Sciatic nerve (tissue), 2 donors: ENCODE measurements at places on chromosomes 7 and 10.

- no peak for DNase-seq
Measured at GRCh38 chr7:103446049-103446520, at the start of gene SLC26A5. Gene SLC26A5, minus strand, starts transcription at chr7:103446207. Its CDS starts 24,693 bp downstream, at chr7:103421514.

DNA sequence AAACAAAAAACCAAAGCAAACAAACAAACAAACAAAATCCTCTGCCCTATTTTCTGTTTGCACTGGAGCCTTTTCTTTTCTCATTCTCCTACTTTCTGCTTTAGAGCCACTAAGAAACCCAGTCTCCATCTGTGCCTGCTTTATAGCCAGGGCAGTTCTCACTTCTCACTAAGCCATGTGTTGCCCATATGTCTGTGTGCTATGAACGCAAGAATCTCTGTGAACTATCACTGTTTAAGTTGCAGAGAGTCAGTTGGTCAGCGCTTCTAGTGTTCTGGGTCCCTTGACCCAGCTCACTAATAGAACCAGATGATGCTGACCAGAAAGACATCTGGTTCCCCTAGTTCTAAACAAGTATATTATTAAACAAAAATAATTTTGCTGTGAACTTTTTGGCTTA is 81.4 kb downstream of the FAM185A start:
- no peak for DNase-seq

DNA sequence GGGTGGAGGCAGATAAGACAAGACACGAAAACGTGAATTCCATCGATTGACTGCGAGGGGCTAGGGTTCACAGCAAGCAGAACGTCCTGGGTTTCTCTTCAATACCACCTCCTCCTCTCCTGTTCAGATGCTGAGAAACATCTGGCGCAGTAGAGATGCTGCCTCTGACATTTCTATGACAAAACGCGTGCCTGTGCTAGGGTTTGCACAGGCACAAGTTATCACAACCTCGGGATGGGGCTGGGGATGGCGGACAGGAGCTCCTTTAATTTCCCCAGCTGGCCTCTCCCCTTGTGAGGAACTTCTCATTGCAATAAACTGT is 99.8 kb upstream of the SVIL start:
- DNase-seq: no peak

DNA sequence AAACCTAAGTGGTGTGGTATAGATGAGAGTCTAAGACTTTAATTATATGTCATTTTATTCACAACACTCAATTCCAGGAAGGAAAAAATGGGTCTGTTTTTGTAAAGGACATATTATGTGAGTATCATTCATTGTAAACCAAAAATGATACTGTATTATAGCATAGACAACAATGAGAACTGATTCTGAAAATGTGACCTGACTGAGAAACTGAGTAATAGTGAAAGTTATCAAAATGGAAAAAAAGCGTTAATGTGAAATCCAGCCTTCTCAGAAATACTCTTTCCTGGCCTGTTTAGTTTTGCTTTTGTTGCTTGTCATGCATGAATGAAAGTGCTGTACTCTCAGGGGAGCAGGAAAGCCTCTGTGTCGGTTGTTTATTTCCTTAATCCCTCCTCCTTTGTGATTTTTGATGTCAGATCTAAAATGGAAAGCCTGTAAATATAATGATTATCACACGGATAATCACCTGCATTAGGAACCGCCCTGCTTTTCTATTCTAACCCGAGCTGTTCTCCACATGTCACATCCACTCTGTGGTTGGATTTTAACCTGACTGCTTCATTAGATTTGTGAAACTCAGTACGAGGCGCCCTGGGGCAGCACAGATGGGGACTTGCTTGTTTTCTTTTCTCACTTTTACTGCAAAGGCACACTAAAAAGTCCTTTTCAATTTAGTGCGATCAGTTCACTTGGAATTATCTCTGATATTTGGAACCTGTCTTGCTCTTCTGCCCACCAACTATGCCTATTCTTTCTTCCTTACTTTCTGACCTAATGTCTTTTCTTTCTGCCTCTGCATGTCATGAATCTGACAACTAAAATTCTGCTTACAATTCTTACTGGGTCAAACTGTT is 240.9 kb upstream of the KAT6B start:
- DNase-seq: no peak

DNA sequence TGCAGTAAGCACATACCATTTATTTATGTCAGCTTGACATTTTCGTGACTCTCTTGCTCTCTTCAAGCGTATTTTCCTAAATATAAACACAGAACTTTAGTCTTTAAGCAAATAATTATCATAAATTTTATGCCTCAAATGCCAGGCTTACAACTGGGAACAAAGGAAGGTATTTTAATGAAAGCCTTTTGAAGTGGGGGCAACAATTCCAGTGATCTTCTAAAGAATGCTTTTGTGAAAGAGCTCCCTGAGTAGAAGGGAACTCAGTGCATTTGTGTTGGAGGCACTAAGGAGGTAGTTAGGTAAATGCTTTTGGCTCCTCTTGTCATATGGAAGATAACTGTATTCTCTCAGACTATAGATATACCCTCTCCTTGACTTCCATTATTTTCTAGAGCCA is 104.9 kb downstream of the VPS50 start:
- DNase-seq: no peak

DNA sequence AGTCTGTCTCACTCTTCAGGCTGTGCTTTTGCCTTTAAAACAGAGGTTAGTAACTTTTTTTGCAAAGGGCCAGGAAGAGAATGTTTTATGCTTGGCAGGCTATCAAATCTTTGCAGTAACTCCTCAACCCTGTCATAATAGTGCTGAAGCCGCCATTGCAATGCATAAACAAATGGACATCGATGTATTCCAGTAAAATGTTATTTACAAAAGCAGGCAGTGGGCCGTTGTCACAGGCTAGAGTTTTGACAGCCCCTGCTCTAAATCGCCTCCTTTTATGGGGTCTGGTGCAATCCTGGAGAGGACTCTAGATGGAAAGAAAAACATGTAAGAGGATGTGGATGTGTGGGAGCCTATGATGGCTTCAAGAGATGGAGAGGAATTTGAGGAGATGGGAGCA is 568.3 kb downstream of the TYW1 start:
- DNase-seq: no peak

- DNase-seq: no peak
Measured at GRCh38 chr7:94330269-94331020, 64.2 kb upstream of the COL1A2 start.

- DNase-seq: no peak
Measured at GRCh38 chr7:34245246-34245645, 339.9 kb downstream of the BMPER start.

GRCh38 chr10:34150103-34150502 is 665.0 kb downstream of the PARD3 start:
- DNase-seq: no peak

DNA sequence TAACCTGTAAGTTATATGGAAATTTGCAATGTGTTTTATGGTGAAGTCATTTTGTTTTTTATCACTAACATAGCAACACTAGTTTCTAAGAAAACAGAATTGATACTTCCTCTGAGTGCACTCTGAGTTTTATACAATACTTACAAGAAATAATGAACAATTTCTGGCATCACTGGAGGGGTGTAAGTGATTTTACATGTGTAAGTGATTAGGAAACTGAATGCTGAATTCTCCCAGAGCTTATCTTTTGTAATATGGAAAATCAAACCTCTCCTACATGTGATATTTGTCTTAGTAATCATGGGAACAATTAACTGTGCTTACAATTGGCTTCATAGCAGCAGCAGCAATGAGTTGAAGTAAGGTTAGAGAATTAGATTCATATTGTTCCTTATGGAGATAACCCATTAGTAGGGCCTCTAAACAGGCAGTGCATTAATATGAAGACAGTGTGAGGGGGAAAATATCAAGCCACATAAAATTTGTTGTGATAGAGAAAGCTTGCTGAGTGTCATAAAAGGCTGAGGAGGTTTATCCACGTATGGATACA is 37.4 kb downstream of the SEMA3C start:
- no peak for DNase-seq

GRCh38 chr10:113310347-113310746 is 242.5 kb upstream of the HABP2 start:
- DNase-seq: no peak

- DNase-seq: no peak
Measured at GRCh38 chr7:11491811-11492210, 340.2 kb downstream of the THSD7A start.

DNA sequence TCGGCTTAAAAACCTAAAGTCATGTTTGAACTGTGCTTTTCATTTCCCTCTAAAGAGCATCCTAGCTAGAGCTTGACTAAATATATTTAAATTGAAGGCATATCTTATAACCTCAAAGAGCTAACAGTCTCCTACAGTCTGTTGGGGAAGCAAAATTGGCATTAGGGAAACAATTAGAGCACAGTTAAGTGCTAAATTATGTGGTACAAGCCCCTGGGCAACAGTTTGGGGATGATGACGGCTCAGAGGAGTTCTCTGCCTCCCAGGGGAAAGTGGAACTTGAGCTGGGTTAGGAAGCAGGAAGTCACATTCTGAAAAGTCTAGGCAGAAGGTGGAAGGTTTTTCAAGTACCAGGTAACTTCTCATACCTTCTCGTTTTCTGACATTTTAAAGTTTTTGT is 18.6 kb upstream of the GOT1 start:
- DNase-seq: no peak

GRCh38 chr10:69279110-69279509 is 814 bp downstream of the HK1 start:
- no peak for DNase-seq

GRCh38 chr7:17234030-17234397 is 64.4 kb upstream of the AHR start:
- no peak for DNase-seq

- DNase-seq: no peak
Measured at GRCh38 chr10:28077889-28078288, 79.0 kb upstream of the ODAD2 start.

DNA sequence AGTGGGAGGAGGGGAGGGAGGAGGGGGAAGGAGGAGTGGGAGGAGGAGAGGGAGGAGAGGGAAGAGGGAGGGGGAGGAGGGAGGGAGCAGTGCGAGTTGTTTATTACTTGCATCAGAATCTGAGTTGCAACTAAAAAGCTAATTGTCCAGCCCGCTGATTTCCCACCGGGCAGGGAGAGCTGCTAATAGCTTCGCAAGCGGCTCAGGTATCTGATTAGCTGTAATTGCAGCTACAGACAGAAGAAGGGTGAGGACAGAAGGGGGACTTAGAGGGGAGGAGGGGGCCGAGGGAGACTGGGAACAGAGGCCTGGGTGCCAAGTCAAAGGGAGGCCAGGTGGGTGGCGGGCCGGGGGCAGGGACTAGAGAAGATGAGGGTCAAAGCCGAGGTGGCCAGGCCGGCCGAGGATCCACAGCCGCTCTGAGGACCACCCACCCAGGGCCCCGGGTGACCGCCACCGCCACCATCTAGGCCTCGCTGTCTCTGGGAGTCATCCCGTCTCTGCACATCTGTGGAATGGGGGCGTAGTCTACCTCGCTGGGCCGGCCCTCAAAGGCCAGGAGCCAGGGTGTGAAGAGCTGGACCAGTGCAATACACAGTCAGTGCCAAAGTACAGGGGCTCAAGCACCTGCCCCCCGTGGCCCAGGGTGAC is 54.2 kb downstream of the MICALL2 start:
- DNase-seq: no peak

- DNase-seq: no peak
Measured at GRCh38 chr7:133081119-133081598, 731 bp downstream of the CHCHD3 start.

- DNase-seq: no peak
Measured at GRCh38 chr7:69269806-69270205, 328.5 kb upstream of the AUTS2 start.

- no peak for DNase-seq
Measured at GRCh38 chr7:48025624-48026023, 3.3 kb downstream of the SUN3 start.

GRCh38 chr7:73893342-73894101 is 32.6 kb downstream of the TMEM270 start:
- DNase-seq: no peak

DNA sequence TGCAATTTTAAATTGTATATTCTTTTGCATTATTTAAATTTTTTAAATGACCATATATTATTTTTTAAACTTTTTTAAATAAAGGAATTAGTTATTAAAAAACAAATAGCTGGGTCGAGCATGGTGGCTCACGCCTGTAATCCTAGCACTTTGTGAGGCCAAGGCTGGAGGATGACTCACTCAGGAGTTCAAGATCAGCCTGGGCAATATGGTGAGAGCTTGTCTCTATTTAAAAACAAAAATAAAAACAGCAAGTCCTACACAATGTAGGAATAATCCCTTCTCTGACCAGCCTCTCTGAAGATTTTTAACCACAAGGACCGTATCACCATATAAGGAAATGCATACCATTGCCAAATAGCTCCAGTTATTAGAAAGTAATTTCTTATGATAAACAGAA is 19.6 kb downstream of the NOC3L start:
- DNase-seq: no peak

- DNase-seq: no peak
Measured at GRCh38 chr7:131186816-131187215, 140.9 kb upstream of the MKLN1 start.

DNA sequence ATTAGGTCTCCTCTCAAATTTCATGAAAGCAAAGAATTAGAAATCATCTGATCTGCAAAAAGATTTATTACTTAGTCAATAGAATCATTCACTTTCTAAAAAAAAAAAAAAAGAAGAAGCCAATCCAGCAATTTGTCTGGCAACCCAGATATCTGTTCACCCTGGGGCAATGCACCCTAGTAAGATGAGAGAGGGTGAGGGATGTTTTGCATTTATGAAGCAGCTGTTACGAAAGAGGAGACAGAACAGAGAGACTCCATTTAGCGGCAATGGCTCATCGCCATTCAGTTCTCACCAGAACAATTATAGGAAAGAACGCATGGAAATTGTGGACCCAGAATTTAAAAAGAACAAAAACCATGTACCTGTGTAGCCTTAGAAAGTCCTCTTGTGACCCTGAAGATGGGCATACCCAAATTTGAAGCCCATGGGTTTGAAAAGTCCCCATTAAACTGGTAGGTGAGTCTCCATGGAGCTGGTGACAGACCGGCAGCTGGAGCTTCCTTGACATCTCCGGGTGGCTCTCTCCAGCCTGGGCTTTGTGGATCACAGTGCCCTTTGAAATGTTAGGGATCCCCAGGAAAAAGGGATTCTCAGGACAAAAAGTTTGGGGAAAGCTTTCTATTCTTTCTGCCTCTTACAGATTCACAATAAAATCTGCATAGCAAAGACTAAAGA is 45.5 kb upstream of the CCDC3 start:
- DNase-seq: no peak
